Activated naive CD4-positive, alpha-beta T cell treated with anti-CD3 and anti-CD28 coated beads, Interleukin-2, amount 50 U/mL, for 16 hours (primary cell): ENCODE measurements at places on chromosomes 12 and 14.

GRCh38 chr14:30108975-30109700 is 181.5 kb upstream of the PRKD1 start:
- DNase-seq, result no peak

DNA sequence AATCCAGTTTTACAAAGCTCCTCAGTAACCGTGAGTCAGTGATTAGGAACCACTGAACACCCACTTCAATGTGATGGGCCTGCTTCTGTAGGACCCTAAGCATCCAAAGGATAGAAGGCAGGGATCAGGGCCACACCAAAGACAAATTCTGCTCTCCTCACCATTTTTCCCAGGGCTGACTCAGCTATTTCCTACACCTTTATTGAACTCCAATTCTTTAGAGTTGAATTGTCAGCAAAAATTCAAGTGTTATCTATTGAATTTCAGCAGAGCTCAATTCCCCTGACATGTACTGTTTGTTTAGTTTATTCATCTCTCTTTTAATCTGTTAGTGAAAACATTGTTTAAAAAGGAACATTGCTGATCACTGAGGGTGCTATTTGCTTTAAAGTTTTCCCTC is 457.7 kb upstream of the TMPO start:
- no peak for DNase-seq

GRCh38 chr14:54428527-54428926 is 12.6 kb downstream of the CNIH1 start:
- no peak for DNase-seq

- no peak for DNase-seq
These were observed 39.9 kb upstream of the MDGA2 start for GRCh38 chr14:47715330-47715729.
